ENCODE measurements at places on chromosomes 2 and 18.

- no peak for DNase-seq
Measured at GRCh38 chr2:190179754-190180312, 117.3 kb upstream of the MSTN start.

GRCh38 chr2:63842149-63843061 lies 709 bp downstream of the UGP2 start:
- no peak for DNase-seq

GRCh38 chr2:47534179-47534919 lies 131.4 kb downstream of the MSH2 start:
- no peak for DNase-seq

DNA sequence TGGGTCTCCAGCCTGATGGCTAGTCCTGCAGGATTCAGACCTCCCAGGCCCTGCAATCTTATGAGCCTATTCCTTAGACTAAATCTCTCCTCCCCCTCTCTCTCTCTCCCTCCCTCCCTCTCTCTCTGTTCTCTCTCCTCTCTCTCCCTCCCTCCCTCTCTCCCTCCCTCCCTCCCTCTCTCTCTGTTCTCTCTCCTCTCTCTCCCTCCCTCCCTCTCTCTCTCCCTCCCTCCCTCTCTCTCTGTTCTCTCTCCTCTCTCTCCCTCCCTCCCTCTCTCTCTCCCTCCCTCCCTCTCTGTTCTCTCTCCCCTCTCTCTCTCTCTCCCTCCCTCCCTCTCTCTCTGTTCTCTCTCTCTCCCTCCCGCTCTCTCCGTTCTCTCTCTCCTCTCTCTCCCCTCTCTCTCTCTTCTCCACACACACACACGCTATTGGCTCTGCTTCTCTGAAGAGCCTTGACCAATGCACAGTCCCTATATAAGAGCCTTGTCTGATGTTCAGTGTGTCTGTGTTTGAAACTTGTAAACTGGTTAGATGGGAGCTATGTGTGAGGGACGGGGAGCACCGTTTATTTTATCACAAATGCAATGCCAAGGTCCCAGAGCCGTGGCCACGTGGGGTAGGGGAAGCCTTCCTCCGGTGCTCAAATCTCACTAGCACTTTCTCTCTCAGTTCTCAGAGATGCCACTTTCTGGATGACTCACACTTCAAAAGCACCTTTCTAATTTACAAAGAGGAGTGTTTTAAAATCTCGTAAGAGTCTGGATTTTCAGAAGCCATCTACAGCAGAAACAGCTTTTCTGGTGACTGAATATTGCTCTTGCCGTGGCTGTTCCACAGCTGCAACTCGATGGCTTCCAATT lies 9.4 kb upstream of the PRLH start:
- no peak for DNase-seq

GRCh38 chr18:49621717-49622351 lies 60.0 kb downstream of the LIPG start:
- DNase-seq = no peak

DNA sequence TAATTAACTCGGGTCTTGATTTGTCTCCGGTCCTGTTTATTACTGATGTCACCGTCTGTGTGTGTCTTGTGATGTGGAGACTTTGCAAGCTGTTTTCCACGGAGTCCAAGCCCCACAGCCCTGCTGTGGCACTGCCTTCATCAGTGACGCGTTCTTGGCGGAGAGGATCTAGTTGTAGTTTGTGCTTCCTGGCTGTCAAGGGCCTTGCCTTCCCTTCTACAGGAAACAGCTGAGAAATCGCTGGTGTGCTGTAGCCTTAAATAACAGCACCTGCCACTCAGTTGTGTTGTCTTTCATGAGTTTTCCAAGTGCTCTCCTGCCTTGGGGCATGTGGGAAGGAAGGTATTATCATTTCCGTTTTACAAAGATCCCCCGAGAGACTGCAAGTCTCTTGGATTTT lies 26.3 kb downstream of the CTIF start:
- DNase-seq = no peak

GRCh38 chr2:105179469-105180372 lies 61.8 kb upstream of the GPR45 start:
- no peak for DNase-seq

DNA sequence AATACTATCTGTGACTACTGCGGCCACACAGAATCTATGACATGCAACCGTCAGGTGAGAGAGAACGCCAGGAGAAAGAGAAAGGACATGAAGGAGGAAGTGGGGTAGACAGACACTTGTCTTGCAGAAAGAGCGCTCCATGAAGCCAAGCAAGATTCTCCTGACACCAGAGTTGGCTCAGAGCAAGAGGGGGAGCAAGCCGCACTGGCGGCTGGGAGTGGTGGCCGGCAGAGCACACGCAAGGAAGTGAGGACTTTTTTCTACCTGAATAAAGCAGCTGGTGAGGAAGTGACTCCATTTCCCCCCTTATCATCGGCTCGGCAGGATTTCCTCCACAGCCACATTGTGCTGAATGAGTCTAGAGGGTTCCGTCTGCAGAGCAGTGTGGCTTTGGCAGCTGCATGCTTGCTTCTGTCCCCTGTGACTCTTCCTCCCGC lies 181.6 kb downstream of the BCL2 start:
- no peak for DNase-seq

DNA sequence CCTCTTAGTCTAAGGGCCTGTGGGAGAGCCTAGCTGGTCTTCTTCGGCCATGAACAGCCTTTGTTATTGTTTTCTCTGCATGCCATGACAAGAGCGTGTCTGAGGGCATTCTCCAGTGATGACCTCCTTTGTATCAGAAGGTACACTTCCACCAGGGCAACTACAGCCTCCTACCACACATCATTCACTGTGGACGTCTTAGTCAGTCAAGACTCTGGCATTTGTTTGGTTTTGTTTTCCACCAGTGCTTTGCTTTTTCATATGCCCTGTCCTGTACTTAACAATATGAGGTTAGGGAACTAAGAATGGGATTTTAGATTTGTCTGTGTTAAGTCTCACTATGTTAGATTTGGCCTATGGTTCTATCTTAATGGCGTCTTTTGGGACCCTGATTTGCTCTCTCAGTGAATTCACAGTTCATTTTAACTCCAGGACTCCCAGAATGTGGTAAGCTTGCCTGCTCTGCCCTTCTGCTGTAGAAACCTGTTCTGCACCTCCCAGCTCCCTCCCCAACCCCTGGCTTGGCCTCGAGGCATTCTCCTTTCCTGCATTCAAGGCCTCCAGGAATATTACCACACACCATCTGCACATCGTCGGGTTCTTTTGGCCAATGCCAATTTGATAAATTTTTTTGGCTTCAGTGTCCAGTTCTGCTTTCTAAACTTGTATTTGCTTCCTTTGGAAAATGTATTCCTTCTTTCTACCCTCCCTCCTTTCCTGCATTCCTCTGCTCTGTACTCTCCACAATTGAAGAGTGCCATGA lies 42.8 kb upstream of the IL1R1 start:
- no peak for DNase-seq

DNA sequence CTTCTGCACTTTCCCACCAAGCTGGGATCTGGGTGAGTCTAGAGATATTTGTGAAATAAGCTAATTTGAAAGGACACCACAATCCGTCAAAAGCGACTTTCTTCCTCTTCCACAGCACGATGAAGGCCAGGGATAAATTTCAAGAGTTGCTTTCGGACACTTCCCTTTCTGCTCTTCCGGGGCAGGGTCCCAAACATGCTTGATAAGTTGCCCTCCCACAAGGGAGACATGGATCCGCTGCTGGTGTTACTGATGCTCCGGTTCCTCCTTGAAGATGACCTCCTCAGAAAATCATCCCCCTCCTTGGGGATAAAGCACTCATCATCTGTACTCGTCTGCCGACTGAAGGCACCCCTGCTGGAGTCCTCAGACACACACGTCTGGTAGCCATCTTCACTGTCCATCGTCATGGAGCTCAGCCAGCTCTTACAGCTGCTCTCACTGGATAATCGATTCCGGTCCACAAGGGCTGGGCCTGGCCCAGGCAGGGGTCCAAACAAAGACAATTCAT lies 28.2 kb downstream of the CYTIP start:
- DNase-seq = no peak

DNA sequence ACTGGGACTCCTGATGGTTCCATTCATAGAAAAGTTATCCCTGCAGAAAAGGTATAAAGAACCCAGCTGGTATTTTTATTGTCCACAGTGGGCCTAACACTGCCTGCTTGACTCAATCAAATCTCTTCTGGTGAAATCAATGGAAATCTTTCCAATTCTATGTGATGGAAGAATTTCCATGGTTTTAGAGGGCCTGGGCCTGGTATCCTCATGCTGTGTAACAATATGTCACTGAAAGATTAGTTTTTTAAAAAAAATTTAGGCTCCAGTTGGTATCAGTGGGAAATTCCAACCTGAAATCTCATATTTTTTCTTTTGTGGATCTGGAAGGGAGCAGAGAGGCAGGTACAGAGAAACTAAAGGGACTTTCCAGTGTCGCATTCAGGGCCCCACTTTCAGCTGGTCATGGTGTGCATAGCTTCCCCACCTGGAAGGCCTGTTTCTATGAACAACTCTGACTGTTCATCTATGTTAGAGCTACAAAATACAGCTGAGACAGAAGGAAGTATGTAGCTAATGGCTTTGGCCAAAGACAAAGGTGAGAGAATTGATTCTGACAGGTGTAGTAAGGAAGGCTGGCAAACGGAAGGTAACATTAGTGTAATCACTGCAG lies 20.9 kb downstream of the NEB start:
- DNase-seq = no peak

GRCh38 chr2:124437811-124438210 lies 412.7 kb downstream of the CNTNAP5 start:
- no peak for DNase-seq

DNA sequence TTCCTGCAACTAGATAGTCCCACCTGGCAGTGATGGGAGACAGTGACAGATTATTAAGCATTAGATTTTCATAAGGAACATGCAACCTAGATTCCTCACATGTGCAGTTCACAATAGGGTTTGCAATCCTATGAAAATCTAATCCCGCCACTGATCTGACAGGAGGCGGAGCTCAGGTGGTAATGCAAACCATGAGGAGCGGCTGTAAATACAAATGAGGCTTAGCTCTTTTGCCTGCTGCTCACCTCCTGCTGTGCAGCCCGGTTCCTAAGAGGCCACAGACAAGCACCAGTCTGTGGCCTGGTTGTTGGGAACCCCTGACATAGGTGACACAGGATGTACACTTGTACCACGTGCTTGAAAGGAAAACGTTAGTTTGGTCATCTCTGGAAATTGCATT lies 41.6 kb downstream of the CDH19 start:
- DNase-seq = no peak

DNA sequence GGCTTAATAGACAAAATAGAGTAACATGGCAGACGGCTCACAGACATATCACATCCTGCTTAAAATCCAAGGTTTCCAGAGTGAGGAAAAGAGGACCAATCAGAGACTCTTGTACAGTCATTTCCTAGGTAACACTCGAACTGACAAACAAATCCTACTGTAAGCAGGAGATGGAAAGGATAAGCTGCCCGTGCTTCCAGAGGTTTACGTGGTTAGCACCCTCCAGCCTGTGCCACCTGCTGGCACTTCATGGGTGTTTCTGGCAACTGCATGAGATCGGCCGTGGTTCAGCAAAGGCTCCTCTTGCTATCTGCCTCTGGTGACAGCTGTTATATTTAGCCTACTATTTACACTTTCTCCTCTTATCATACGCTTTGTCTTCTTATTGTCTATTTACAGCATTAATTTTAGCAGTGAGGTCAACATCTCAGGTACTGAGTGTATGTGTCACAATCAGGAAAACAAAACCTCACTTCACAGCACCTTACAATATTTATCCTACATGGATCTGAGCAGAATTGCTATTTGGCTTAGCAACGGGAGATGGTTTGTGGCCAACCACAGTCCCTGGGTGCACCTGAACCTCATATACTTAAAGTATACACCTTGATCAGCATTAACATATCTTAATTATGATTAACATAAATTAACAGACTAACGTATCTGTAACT lies 226.9 kb downstream of the TMEM163 start:
- no peak for DNase-seq

DNA sequence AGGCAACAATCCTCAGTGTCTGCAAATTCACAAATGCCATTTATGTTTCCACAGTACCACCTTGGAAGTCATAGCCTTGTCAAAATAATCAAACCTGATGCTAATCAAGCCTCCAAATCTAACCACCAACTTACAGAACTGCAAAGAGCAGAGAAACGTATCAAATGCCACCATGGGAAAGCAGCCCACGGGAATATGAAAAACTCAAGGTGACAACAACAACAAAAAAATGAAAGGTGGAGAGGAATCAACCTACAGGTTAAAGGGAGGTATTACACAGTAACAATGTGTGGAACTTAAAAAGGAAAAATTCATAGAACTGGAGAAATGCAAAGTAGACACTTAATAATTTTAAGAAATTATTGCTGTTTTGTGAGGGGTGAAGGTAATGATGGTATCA lies 46.7 kb downstream of the CD226 start:
- no peak for DNase-seq

- DNase-seq = no peak
Measured at GRCh38 chr2:168210895-168211570, 36.4 kb downstream of the STK39 start.

DNA sequence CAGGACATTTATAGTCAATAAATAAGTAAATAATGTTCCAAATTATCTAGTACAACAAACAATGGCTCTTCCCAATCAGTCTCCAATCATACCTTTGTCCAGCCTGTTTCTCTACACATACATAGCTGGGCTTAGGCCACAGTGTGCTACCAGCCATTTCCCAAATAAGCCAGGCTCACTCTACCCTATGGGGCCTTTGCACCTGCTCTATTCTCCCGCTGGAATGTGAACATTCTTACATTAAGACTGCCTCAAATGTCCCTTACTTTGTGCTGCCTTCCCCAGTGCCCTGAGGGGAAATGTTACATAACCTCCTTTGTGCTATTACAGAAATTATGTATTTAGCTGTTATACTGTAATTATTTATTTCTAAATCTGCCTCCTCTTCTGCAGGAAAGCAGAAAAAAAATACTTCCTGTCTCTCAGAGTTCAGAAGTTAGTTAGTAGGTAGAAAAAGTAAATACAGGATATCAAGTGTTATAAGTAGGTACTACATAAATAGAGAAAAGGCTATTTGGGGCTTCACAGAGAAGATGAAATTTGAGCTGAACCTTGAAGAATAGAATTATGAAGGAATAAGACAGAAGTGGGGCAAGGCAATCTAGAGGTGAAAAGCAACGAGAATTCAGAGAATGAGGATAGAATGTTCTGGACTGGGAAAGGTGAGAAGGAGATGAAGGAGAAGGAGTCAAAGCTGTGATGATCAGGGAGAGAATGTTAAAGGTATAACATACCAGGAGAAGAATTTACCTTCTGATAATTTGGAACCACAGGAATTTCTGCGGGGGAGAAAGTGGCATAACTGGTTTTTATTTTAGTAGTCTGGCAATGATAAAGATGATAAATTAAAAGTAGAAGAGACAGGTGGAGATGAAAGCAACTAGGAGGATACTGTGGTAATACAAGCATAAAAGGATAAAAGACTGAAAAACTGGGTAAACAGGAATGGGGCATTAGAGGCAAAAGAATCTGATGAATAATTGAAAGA lies 37.0 kb downstream of the ROCK1 start:
- DNase-seq = no peak

GRCh38 chr2:101372792-101373191 lies 14.5 kb downstream of the CREG2 start:
- DNase-seq = no peak

DNA sequence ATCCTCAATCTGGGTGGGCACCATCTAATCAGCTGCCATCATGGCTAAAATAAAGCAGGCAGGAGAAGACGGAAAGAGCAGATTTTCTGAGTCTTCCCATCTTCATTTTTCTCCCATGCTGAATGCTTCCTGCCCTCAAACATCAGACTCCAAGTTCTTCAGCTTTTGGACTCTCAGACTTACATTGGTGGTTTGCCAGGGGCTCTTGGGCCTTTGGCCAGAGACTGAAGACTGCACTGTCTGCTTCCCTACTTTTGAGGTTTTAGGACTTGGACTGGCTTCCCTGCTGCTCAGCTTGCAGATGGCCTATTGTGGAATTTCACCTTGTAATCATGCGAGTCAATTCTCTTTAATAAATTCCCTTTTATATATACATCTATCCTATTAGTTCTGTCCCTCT lies 36.6 kb downstream of the DIPK1C start:
- no peak for DNase-seq

Data from cortex of kidney (tissue), 1 donor.